ENCODE measurements at places on chromosomes 16 and 17. TPM values are rescaled to one million over a fixed set of nuclear protein-coding genes. Genes with fewer than 3 reads are reported as not detected.

DNA sequence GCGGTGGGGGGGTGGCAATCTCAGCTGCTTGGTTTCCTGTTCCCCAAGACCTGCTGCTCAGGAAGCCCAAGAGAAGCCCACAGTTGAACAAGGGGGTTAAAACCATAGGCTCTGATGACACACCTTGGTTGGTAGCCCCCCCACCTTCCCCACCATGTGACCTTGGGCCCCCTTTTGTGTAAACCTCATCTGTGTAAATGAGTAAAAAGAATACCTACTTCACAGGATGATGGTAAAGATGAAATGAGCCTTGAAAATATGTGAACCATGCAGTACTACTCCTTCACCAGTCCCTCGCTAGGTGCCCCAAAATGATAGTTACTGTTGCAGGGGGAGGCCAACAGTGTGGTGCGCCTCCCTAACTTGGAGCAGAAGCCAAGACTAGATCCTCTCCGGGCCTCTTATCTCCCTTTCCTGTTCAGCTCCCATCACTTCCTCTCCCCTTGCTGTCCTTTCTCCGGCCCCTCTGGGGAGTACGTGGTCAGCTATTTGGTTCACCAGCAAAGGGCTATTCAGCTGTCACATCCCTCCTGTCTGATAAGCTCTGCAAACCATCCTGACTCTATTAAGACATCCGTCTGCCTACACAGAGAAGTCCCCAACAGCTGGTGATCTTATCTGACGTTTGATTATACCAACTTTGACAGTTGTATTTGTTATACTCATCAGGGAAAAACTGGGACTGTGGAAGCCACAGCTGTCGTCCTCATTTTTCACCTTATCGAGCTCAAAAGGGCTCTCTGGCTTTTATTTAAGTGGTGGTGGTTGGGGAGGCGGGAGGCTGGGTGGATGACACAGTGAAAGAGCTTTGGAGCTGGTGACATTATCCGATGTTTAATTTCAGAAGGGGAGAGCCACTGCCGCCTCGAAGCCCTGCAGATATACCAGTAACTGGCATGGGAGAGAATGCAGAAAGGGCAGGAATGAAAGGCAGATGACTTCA is 19.9 kb downstream of the DCAKD start:
- H3K36me3 ChIP-seq, result peaks cover 62% of the 10 kb centered on the region
- H3K4me3 ChIP-seq, result no peak overlapping the region
- no peaks in the 10 kb centered on the region for H3K27me3 ChIP-seq
- no peak for DNase-seq
- H3K27ac ChIP-seq, result no peak overlapping the region

- no peak overlapping the region for H3K27ac ChIP-seq
- no peak for DNase-seq
- H3K27me3 ChIP-seq, result no peaks in the 10 kb centered on the region
- H3K36me3 ChIP-seq, result peaks cover 20% of the 10 kb centered on the region
Measured at GRCh38 chr16:76741623-76742022, 449.4 kb upstream of the MON1B start.

ADAD2 gene
- total RNA-seq, result 0.99 TPM

DNA sequence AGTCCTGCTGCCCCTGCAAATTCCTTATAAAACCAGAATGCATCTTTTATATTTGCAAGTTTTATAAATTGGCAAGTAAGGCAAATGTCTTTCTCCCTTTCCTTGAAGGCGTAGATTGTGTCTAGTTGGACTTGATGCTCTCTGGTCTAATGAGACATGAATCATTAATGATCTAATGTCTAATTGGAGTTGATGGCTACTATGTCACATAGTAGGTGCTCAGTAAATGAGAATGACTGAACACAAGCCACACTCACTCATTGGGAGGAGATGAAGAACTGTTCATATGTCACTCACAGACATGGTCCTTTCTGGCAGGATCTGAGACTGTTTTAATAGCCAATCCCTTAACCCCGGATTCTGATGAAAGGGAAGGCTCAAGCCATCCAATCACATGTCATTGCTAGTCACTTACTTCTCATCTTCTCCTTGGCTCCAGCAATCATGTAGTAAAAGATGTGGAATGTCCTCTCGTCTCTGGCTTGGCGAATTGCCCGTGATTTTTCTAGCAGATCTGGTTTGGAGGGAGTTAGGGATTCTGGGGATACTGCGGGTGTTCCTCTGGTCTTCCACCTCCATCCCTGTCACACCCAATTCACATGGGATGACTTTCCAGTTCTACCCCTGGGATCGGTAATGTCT is 81.0 kb downstream of the MYH11 start:
- DNase-seq, result no peak
- no peak overlapping the region for H3K4me3 ChIP-seq
- no peaks in the 10 kb centered on the region for H3K36me3 ChIP-seq
- no peaks in the 10 kb centered on the region for H3K27me3 ChIP-seq

DNA sequence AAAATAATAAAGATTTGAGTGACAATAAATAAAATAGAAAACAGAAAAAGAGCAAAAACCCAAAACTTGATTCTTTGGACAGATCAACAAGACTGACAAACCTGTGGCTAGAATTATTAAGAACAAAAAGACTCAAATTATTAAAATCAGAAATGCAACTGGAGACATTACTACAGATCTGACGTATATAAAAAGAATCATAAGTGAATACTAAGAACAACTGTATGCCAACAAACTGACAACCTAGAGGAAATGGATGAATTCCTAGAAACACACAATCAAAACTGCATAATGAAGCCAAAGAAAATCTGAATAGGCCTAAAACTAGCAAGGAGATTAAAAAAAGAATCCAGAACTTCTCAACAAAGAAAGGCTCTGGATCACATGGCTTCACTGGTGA is 47.4 kb downstream of the NETO2 start:
- H3K4me1 ChIP-seq, result no peaks in the 10 kb centered on the region
- DNase-seq, result no peak
- H3K27me3 ChIP-seq, result no peaks in the 10 kb centered on the region
- no peak overlapping the region for H3K27ac ChIP-seq
- no peak overlapping the region for H3K4me3 ChIP-seq

SNX20 gene
- not detected for total RNA-seq

GRCh38 chr16:88403794-88404581 is 21.2 kb downstream of the ZNF469 start:
- no peaks in the 10 kb centered on the region for H3K27me3 ChIP-seq
- no peaks in the 10 kb centered on the region for H3K4me1 ChIP-seq
- H3K4me3 ChIP-seq, result no peak overlapping the region

- no peaks in the 10 kb centered on the region for H3K27me3 ChIP-seq
- no peak overlapping the region for H3K4me3 ChIP-seq
- peaks cover 2% of the 10 kb centered on the region for H3K36me3 ChIP-seq
- no peak overlapping the region for H3K27ac ChIP-seq
- H3K4me1 ChIP-seq, result peaks cover 9% of the 10 kb centered on the region
Measured at GRCh38 chr17:39650121-39650579, 13.2 kb downstream of the STARD3 start.

- H3K36me3 ChIP-seq, result peaks cover 12% of the 10 kb centered on the region
- DNase-seq, result no peak
- no peak overlapping the region for H3K4me3 ChIP-seq
- H3K27ac ChIP-seq, result no peak overlapping the region
Measured at GRCh38 chr16:69928856-69929400, 22.2 kb upstream of the CLEC18A start.

DNA sequence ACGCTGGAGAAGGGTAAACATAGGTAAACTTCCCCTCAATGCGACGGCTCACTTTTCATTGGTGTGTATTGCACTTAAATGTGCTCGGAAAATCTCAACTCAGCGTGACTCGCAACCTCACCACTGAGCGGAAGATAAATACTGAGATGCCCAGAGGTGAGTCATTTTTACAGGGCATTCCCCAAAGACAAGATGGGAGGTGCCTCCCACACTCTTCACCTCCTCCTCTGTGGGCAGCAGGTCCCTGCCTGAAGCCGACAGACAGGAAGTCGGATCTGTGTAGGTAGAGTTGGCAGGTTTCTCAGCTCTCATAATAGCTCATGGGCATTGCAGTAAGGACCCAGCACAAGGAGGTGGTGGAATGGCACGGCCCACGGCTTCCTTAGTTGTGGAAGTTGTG is 274.6 kb upstream of the HSBP1 start:
- H3K4me1 ChIP-seq, result no peaks in the 10 kb centered on the region
- no peak overlapping the region for H3K4me3 ChIP-seq
- no peak overlapping the region for H3K27ac ChIP-seq
- no peaks in the 10 kb centered on the region for H3K36me3 ChIP-seq
- no peaks in the 10 kb centered on the region for H3K27me3 ChIP-seq
- no peak for DNase-seq

DNA sequence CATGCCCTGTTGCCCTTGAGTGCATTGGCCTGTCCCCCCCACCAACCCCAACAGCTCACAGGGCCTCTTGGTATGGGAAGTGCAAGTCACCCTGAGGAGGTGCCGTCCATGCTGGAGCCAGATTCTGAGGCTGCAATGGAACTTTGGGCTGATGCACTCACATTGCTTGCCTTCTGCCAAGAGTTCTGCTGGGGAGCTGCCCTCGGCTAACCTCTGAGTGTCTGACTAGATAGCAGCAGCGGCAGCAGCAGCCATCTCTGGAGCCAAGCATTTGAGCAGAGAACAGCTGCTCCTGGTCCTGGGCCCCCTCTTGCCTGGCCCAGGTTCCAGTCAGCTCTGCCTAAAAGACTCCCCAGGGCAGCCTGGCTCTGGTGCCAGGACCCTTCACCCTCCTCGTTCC is 61.5 kb downstream of the GNAO1 start:
- H3K36me3 ChIP-seq, result peaks cover 4% of the 10 kb centered on the region
- no peak overlapping the region for H3K4me3 ChIP-seq
- no peak for DNase-seq
- H3K4me1 ChIP-seq, result no peaks in the 10 kb centered on the region
- H3K27ac ChIP-seq, result no peak overlapping the region

- no peaks in the 10 kb centered on the region for H3K4me1 ChIP-seq
- H3K27me3 ChIP-seq, result no peaks in the 10 kb centered on the region
Measured at GRCh38 chr17:65852911-65853310, 291.5 kb upstream of the AXIN2 start.

- no peaks in the 10 kb centered on the region for H3K27me3 ChIP-seq
- no peak for DNase-seq
- no peaks in the 10 kb centered on the region for H3K4me1 ChIP-seq
Measured at GRCh38 chr17:47188271-47188875, 722 bp downstream of the CDC27 start.

BEAN1 gene
- not detected for total RNA-seq

- DNase-seq, result no peak
- no peaks in the 10 kb centered on the region for H3K27me3 ChIP-seq
- peaks cover 4% of the 10 kb centered on the region for H3K36me3 ChIP-seq
- H3K4me1 ChIP-seq, result no peaks in the 10 kb centered on the region
- H3K4me3 ChIP-seq, result no peak overlapping the region
Measured at GRCh38 chr17:65028545-65028843, 28.0 kb downstream of the GNA13 start.

DNA sequence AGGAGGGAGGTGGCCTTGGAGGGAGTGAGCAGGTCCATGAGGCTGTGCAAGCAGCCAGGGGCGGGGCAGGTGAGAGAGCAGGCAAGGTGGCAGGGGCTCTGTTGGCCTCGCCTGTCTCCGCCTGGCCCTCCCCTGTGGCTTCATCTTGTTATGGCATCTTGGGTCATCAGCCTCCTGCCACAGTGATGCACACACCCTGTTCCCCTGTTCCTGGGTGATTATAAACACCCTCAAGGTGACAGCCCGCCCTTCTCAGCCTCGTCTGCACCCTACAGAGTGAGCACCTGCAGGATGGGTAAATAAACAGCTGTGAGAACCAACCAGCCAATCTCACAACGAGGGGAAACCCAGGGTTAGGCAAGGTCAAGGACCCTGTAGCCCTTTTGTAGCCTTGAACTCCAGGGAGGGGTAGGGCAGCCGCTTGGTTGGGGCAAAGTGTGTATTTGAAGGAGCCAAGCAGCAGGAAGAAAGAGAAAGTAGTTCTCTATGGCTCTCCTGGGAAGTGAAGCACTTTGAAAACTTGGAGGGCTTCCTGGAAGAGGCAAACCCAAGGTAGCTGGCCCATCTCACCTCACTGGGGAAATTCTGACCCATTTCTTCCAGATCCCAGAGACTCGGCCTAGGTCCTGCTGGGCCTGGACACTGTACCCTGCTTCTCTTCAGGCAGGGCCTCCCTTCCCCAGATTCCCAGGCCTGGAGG is 60.6 kb downstream of the NT5M start:
- peak; percentile 40 for DNase-seq
- H3K36me3 ChIP-seq, result no peaks in the 10 kb centered on the region
- no peaks in the 10 kb centered on the region for H3K4me1 ChIP-seq

GRCh38 chr17:2563061-2563460 is 30.4 kb upstream of the PAFAH1B1 start:
- no peak overlapping the region for H3K27ac ChIP-seq
- no peaks in the 10 kb centered on the region for H3K4me1 ChIP-seq
- no peak for DNase-seq
- H3K36me3 ChIP-seq, result peaks cover 10% of the 10 kb centered on the region
- H3K27me3 ChIP-seq, result no peaks in the 10 kb centered on the region
- no peak overlapping the region for H3K4me3 ChIP-seq

BCL6B gene
- 4.9 TPM for total RNA-seq

- H3K27ac ChIP-seq, result no peak overlapping the region
- H3K4me3 ChIP-seq, result no peak overlapping the region
- no peaks in the 10 kb centered on the region for H3K36me3 ChIP-seq
- no peaks in the 10 kb centered on the region for H3K27me3 ChIP-seq
- no peaks in the 10 kb centered on the region for H3K4me1 ChIP-seq
- DNase-seq, result peak; percentile 91
Measured at GRCh38 chr16:68707340-68708152, 29.5 kb upstream of the CDH1 start.

JPT1 gene
- total RNA-seq, result 265 TPM

PARD6A gene
- total RNA-seq, result 10.8 TPM

KRTAP4-6 gene
- total RNA-seq, result not detected

DNA sequence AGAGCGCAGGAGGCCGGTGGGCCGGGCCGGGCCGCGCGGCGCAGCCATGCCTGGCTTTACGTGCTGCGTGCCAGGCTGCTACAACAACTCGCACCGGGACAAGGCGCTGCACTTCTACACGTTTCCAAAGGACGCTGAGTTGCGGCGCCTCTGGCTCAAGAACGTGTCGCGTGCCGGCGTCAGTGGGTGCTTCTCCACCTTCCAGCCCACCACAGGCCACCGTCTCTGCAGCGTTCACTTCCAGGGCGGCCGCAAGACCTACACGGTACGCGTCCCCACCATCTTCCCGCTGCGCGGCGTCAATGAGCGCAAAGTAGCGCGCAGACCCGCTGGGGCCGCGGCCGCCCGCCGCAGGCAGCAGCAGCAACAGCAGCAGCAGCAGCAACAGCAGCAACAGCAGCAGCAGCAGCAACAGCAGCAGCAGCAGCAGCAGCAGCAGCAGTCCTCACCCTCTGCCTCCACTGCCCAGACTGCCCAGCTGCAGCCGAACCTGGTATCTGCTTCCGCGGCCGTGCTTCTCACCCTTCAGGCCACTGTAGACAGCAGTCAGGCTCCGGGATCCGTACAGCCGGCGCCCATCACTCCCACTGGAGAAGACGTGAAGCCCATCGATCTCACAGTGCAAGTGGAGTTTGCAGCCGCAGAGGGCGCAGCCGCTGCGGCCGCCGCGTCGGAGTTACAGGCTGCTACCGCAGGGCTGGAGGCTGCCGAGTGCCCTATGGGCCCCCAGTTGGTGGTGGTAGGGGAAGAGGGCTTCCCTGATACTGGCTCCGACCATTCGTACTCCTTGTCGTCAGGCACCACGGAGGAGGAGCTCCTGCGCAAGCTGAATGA is 606 bp downstream of the THAP11 start:
- peaks cover 4% of the 10 kb centered on the region for H3K36me3 ChIP-seq
- no peaks in the 10 kb centered on the region for H3K27me3 ChIP-seq
- no peak overlapping the region for H3K27ac ChIP-seq
- DNase-seq, result peak; percentile 68
